ENCODE measurements at places on chromosomes 7 and 10. TPM values are rescaled to one million over a fixed set of nuclear protein-coding genes. Genes with fewer than 3 reads are reported as not detected.

DNA sequence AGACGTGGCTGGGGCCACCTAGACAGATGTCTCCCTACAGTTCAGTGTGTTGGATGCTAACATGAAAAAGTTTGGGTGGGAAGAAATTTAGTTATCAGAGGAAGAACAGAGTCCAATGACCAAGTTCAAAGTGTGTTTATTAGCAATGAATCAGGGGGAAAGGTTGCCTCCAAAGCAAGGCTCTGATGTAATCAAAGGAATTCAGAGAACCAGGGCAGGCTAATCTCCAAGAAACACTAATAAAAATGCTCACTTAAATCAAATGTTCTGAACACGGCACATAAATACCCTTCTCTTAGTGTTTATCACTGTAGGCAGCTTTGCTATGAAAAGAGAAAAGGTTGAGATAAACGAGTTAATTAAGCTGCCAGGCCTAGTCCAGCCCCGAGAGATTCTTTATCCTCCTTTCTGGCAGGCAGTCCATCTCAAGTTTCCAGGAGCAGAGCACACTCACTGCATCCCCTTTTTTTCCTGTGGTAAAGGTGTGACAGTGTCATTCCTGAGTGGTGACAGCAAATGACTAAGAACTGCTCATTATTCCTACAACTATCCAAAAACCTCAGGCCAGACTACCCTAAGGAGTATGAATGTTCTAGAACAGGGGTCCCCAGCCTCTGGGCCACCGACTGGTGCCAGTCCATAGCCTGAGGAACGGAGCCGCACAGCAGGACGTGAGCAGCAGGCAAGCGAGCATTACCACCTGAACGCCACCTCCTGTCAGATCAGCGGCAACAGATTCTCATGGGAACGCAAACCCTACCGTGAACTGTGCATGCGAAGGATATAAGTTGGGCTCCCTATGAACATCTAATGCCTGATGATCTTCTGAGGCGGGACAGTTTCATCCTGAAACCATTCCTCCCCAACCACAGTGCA, 66.9 kb upstream of the FHIP2A start:
- no peak for DNase-seq
- H3K27me3 ChIP-seq: no peaks in the 10 kb centered on the region
- H3K4me1 ChIP-seq: no peaks in the 10 kb centered on the region
- H3K36me3 ChIP-seq: no peaks in the 10 kb centered on the region

DNA sequence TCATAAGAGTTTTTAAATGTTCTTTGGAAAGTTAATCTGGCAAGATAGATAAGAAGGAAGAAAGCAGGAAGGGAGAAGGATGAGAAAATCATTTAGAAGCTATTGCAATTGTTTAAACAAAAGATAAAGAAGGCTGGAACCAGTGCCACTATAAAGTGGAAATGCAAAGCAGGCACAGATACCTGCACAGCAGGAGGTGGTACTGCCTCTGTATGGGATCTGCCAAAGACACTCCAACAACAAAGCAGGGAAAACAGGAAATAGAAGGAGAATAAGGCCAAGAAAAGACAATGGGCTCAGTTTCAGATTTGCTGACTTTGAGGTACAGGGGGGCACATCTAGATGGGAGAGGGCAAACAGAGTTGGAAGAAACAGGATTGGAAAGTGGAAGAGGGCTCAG, 138.6 kb downstream of the PPP1R17 start:
- no peaks in the 10 kb centered on the region for H3K27me3 ChIP-seq
- no peak overlapping the region for H3K4me3 ChIP-seq
- no peak overlapping the region for H3K27ac ChIP-seq
- no peaks in the 10 kb centered on the region for H3K36me3 ChIP-seq

GRCh38 chr7:86844608-86845007, 200.9 kb downstream of the GRM3 start:
- H3K27me3 ChIP-seq: no peaks in the 10 kb centered on the region
- H3K4me1 ChIP-seq: no peaks in the 10 kb centered on the region
- H3K4me3 ChIP-seq: no peak overlapping the region
- no peaks in the 10 kb centered on the region for H3K36me3 ChIP-seq
- no peak overlapping the region for H3K27ac ChIP-seq
- DNase-seq: no peak

- no peak overlapping the region for H3K27ac ChIP-seq
- no peak for DNase-seq
- no peaks in the 10 kb centered on the region for H3K27me3 ChIP-seq
- H3K4me1 ChIP-seq: no peaks in the 10 kb centered on the region
Observed at GRCh38 chr7:103810112-103810744, 179.2 kb downstream of the RELN start.

- no peaks in the 10 kb centered on the region for H3K27me3 ChIP-seq
- H3K4me1 ChIP-seq: peaks cover 6% of the 10 kb centered on the region
- no peak overlapping the region for H3K4me3 ChIP-seq
Observed at GRCh38 chr7:113099284-113099919, 12.8 kb upstream of the GPR85 start.

The PIP gene
- not detected for total RNA-seq

- H3K27me3 ChIP-seq: peaks cover 7% of the 10 kb centered on the region
- no peak overlapping the region for H3K27ac ChIP-seq
- H3K36me3 ChIP-seq: no peaks in the 10 kb centered on the region
- H3K4me1 ChIP-seq: no peaks in the 10 kb centered on the region
- no peak overlapping the region for H3K4me3 ChIP-seq
- DNase-seq: no peak
Observed at GRCh38 chr10:131570716-131571307, 259.3 kb upstream of the TCERG1L start.

GRCh38 chr10:32189400-32190084, 133.3 kb upstream of the KIF5B start:
- H3K4me3 ChIP-seq: no peak overlapping the region
- H3K4me1 ChIP-seq: peaks cover 4% of the 10 kb centered on the region
- DNase-seq: no peak
- no peak overlapping the region for H3K27ac ChIP-seq
- no peaks in the 10 kb centered on the region for H3K27me3 ChIP-seq

DNA sequence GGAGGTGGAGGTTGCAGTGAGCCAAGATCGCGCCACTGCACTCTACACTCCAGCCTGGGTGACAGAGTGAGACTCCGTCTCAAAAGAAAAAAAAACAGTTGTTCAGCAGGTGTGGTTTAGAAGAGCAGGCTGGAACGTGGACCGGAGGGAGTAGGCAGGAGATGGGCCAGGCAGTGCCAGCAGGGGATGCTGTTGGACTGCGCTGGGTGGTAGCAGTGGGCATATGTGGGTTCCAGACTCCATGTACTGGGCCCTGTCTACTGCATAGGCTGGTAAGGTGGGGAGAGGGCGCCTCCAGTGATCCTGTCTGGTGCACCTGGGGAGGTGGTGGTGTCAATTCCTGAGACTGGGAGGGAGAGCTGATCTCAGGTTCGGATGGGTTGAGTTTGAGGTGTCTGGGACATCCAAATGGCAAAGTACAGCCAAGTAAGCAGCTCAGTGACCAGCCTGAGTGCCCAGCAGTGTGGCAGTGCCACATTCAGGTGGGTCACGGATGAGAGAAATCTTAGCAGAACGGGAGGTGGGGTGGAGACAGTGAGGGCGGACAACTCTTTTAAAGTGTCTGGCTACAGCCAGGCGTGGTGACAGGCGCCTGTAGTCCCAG, 25.9 kb downstream of the SFXN4 start:
- H3K36me3 ChIP-seq: no peaks in the 10 kb centered on the region
- DNase-seq: no peak
- H3K4me1 ChIP-seq: no peaks in the 10 kb centered on the region
- no peak overlapping the region for H3K27ac ChIP-seq
- H3K4me3 ChIP-seq: no peak overlapping the region

GRCh38 chr10:79386637-79387465, 39.6 kb downstream of the PPIF start:
- H3K4me1 ChIP-seq: peaks cover 73% of the 10 kb centered on the region
- no peak overlapping the region for H3K4me3 ChIP-seq
- H3K36me3 ChIP-seq: peaks cover 19% of the 10 kb centered on the region
- no peaks in the 10 kb centered on the region for H3K27me3 ChIP-seq
- no peak overlapping the region for H3K27ac ChIP-seq

GRCh38 chr7:26603631-26604030, 260.8 kb downstream of the SKAP2 start:
- no peak for DNase-seq
- no peak overlapping the region for H3K4me3 ChIP-seq
- no peaks in the 10 kb centered on the region for H3K4me1 ChIP-seq
- H3K27ac ChIP-seq: no peak overlapping the region
- no peaks in the 10 kb centered on the region for H3K27me3 ChIP-seq
- no peaks in the 10 kb centered on the region for H3K36me3 ChIP-seq

GRCh38 chr10:90822508-90822907, 35.3 kb downstream of the HTR7 start:
- H3K4me3 ChIP-seq: no peak overlapping the region
- no peaks in the 10 kb centered on the region for H3K4me1 ChIP-seq

The IL6 gene
- total RNA-seq: 43.3 TPM

- H3K4me3 ChIP-seq: no peak overlapping the region
- H3K27me3 ChIP-seq: no peaks in the 10 kb centered on the region
- H3K4me1 ChIP-seq: no peaks in the 10 kb centered on the region
Observed at GRCh38 chr10:103638948-103639347, 145.4 kb downstream of the NEURL1 start.

DNA sequence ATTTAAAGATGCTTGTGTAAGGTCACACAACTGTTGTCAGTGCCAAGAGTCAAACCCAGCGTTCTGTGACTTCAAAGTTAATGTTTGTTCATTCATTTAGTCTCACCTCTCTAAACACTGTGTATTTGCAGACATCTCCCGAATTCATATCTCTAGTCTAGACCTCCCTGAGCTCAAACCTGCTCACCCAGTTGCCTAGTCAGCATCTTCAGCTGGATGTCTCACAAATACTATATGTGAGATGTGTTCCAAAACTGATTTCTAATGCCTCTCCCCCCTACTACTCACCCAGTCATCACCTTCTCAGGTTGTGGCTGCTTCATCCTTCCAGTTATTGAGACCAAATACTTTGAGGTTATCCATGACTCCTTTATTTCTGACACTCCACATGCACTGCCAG, 91.4 kb downstream of the ST7 start:
- H3K36me3 ChIP-seq: no peaks in the 10 kb centered on the region
- H3K27me3 ChIP-seq: no peaks in the 10 kb centered on the region
- H3K4me3 ChIP-seq: no peak overlapping the region

- no peaks in the 10 kb centered on the region for H3K4me1 ChIP-seq
- no peaks in the 10 kb centered on the region for H3K36me3 ChIP-seq
Observed at GRCh38 chr7:120862987-120863590, 5.1 kb upstream of the TSPAN12 start.

The AKR1D1 gene
- total RNA-seq: not detected

The TMEM176B gene
- 52.3 TPM for total RNA-seq

GRCh38 chr7:2261611-2262010, 19.6 kb downstream of the NUDT1 start:
- no peaks in the 10 kb centered on the region for H3K4me1 ChIP-seq
- no peak overlapping the region for H3K27ac ChIP-seq
- peaks cover 13% of the 10 kb centered on the region for H3K36me3 ChIP-seq
- no peak for DNase-seq
- H3K4me3 ChIP-seq: no peak overlapping the region
- H3K27me3 ChIP-seq: no peaks in the 10 kb centered on the region
